ENCODE measurements at places on chromosomes 13 and 19. TPM values are rescaled to one million over a fixed set of nuclear protein-coding genes. Genes with fewer than 3 reads are reported as not detected.

DNA sequence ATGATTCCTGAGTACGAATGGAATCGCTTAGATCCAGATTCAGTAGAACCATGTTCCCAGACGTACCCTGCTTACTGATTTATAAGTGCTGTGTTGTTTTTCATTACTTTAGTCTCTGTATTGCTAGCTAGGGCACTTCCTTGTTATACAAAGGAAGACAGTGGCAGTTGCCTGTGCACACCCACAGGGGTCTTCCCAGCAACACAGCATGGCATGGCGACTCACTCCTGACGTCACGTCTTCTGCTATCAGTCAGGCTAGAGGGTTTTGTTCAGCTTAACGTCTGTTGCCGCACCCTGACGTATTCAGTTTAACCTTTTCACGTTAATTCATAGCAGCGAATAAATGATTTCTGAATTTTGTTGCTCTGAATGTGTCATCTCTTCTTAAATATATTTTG, 295.1 kb downstream of the MYO16 start:
- H3K4me1 ChIP-seq = peaks cover 6% of the 10 kb centered on the region
- H3K27ac ChIP-seq = no peak overlapping the region
- no peak for DNase-seq

- no peak overlapping the region for H3K27ac ChIP-seq
- no peaks in the 10 kb centered on the region for H3K36me3 ChIP-seq
- H3K27me3 ChIP-seq = no peaks in the 10 kb centered on the region
- no peak overlapping the region for H3K4me3 ChIP-seq
Measured at GRCh38 chr19:31804668-31805067, 455.4 kb upstream of the TSHZ3 start.

- DNase-seq = no peak
- no peak overlapping the region for H3K27ac ChIP-seq
- no peaks in the 10 kb centered on the region for H3K4me1 ChIP-seq
- H3K4me3 ChIP-seq = no peak overlapping the region
Measured at GRCh38 chr19:32876236-32876918, 6.8 kb upstream of the SLC7A9 start.

GRCh38 chr19:57560049-57560491, 407 bp upstream of the ZNF550 start:
- DNase-seq = peak; percentile 4
- H3K27me3 ChIP-seq = no peaks in the 10 kb centered on the region
- H3K4me3 ChIP-seq = no peak overlapping the region
- H3K36me3 ChIP-seq = peaks cover 10% of the 10 kb centered on the region
- H3K27ac ChIP-seq = no peak overlapping the region

- H3K4me1 ChIP-seq = no peaks in the 10 kb centered on the region
- no peak for DNase-seq
- H3K36me3 ChIP-seq = no peaks in the 10 kb centered on the region
- no peak overlapping the region for H3K27ac ChIP-seq
- no peaks in the 10 kb centered on the region for H3K27me3 ChIP-seq
Measured at GRCh38 chr19:2010135-2010668, 5.3 kb downstream of the BTBD2 start.

GRCh38 chr13:82654861-82655855, 1227.1 kb downstream of the SLITRK1 start:
- no peaks in the 10 kb centered on the region for H3K36me3 ChIP-seq
- H3K4me3 ChIP-seq = no peak overlapping the region

DNA sequence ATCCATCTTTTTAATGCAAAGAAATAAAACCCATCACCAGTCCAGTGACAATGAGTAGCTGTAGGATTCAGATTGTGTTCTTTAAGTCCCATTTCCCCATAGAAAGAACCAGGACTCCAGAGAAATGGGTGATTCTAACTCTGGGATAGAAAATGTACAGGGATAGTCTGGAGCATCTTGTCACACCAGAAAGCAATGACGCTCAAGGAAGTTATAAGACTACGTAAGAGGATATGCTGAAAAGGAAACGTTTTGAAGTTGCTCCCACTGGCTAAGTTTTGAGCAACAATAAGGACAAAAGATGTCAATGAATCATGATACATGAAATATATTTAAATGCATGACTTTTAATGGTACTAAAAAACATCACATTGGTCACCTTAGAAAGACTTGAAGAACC, 360.1 kb downstream of the DLEU7 start:
- H3K27me3 ChIP-seq = no peaks in the 10 kb centered on the region
- no peaks in the 10 kb centered on the region for H3K36me3 ChIP-seq
- DNase-seq = no peak
- H3K27ac ChIP-seq = no peak overlapping the region
- no peak overlapping the region for H3K4me3 ChIP-seq
- H3K4me1 ChIP-seq = no peaks in the 10 kb centered on the region

DNA sequence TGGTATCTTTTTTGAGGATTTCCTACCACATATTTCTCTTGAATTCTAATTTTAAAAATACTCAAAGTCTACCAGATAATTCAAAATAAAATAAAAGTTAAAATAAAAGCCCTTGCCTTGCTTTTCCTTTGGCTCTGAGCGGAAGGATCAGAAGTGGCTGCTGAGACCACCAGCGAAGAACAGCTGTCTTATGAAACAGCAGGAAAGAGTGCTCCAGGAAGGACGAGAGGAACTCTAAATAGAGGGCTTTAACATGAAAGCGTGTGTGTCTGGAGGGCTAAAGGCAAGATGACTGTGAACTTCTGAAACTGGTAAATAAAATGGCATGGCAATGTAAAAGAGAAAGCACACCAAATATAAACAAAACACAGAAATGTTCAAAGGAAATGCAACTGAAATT, 521.5 kb upstream of the SPRY2 start:
- H3K27ac ChIP-seq = no peak overlapping the region
- DNase-seq = no peak
- no peaks in the 10 kb centered on the region for H3K36me3 ChIP-seq

DNA sequence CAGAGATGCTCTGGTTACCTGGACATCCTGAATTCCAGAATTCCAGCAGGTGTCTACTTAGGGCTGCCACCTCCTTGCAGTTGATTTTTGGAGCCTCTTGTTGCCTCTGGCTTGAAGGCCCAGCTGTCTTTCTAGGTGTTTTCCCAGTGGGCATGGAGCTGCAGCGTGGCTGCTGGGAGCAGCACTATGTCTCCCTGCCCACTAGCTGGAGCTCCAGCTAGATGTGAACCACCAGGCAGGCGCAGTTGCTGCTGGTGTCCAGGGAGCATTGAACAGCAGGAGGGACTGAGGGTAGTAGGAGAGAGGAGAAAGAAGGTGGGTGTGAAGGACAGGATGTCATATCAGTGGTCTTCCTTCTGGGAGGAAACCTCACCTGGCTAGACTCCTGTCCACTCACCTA, 9.9 kb upstream of the SELENOW start:
- H3K27ac ChIP-seq = no peak overlapping the region
- H3K36me3 ChIP-seq = no peaks in the 10 kb centered on the region
- H3K4me1 ChIP-seq = no peaks in the 10 kb centered on the region

DNA sequence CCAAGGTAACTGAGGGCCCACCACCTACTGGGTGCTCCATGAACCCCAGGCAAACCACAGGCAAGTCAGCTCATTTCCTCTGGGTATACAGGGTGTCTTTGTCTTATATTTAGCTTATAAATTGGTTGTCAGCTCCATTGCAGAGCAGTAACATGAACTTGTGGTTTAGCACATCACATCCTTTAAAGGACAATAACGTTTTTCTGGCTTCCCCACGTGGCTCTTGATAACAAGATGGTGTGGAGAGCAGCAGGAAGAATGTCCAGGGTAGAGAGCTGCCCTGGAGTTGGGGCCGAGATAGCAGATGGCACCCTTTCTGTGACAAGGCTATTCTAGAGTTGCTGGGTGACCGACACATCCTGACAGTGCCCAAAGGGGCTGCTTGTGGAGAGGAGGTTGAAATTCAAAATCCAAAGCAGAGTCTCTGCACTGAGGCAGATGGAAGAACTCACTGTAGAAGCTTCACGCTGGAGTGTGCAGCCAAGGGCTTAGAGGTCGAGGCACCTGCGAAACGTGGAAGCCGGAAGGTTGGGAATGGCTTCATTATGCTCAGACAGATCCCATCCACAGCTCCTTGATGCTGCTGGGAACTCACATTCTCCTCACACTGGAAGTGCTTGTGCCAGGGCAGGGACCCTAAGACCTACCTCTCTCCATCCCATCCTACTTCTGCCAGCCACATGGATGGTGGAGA, 133.0 kb upstream of the FRY start:
- no peaks in the 10 kb centered on the region for H3K27me3 ChIP-seq
- no peak for DNase-seq
- no peaks in the 10 kb centered on the region for H3K36me3 ChIP-seq
- H3K27ac ChIP-seq = no peak overlapping the region
- no peak overlapping the region for H3K4me3 ChIP-seq

DNA sequence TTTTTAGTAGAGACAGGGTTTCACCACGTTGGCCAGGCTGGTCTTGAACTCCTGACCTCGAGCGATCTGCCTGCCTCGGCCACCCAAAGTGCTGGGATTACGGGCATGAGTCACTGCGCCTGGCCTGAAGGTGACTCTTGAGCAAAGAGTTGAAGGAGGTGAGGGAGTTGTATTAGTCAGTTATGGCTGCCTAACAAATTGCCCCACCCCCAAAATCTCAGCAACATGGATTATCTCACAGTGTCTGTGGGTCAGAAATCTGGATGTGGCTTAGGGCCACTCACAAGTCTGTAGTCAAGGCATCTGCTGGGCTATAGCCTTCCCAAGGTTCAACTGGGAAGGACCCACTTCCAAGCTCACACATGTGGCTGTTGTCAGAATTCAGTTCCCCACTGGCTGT, 52.8 kb upstream of the ADGRE5 start:
- no peak for DNase-seq
- H3K4me1 ChIP-seq = no peaks in the 10 kb centered on the region
- no peak overlapping the region for H3K4me3 ChIP-seq
- H3K27me3 ChIP-seq = no peaks in the 10 kb centered on the region
- H3K27ac ChIP-seq = no peak overlapping the region
- H3K36me3 ChIP-seq = no peaks in the 10 kb centered on the region

ZNF527 gene
- total RNA-seq = 7.4 TPM

Measured in adrenal gland (tissue), 19 donors.